ENCODE measurements at places on chromosomes 11 and 22.

GRCh38 chr11:110087812-110088534 lies 5.2 kb upstream of the ZC3H12C start:
- no peak for DNase-seq

- DNase-seq = no peak
These were observed 30.1 kb upstream of the OAF start for GRCh38 chr11:120180551-120181232.

DNA sequence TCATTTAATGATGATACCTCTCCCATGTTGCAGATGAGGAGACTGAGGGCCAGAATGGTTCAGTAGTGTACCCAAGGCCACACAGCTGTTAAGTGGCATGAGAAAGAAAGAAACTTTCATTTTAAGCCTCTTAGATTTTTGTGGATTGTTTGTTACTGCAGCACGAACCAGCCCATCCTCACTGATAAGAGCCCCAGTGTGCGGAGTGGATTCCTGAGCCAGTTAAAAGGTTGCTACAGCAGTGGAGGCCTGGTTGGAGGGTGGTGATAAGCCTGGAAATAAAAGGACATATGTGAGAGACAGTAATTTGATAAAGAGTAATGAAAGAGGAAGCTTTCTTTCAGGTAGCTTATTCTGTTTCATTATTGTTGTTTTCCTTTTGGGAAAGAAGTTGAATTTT lies 89.0 kb downstream of the ATXN10 start:
- DNase-seq = no peak

DNA sequence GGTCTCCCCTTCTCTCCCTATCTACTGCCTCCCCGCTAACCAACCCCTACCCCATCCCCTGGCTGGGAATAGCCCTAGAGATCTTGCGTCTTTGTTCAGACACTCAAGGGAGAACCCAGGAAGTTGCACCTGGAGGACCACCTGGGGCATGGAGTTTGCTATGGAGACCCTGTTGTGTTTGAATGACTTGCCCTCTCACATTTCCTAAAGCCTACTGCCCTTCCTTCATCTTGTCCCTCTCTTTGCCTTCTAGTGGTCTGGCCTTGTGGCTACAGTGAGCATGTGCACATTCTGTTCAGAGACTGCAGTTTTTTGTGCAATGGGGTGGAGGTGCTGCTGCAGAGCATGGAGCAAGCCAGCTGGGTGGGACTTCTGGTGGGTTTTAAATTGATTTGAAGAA lies 42.5 kb downstream of the ZNRF3 start:
- DNase-seq = no peak

DNA sequence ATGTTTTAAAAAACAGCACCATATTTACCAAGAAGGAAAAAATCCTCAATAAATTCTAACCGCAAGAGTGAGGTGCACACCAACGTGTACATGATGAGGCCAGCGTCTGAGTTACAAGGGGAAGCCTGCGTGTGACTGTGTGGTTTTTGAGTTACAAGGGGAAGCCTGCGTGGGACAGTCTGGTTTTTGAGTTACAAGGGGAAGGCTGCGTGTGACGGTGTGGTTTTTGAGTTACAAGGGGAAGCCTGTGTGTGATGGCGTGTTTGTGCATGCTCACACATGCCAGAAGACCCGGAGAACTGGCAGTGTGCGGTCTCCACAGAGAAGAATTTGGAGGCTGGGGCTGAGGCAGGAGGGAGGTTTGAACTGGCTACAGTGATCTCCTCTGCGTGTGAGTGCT lies 1376.4 kb downstream of the TBC1D22A start:
- DNase-seq = no peak

DNA sequence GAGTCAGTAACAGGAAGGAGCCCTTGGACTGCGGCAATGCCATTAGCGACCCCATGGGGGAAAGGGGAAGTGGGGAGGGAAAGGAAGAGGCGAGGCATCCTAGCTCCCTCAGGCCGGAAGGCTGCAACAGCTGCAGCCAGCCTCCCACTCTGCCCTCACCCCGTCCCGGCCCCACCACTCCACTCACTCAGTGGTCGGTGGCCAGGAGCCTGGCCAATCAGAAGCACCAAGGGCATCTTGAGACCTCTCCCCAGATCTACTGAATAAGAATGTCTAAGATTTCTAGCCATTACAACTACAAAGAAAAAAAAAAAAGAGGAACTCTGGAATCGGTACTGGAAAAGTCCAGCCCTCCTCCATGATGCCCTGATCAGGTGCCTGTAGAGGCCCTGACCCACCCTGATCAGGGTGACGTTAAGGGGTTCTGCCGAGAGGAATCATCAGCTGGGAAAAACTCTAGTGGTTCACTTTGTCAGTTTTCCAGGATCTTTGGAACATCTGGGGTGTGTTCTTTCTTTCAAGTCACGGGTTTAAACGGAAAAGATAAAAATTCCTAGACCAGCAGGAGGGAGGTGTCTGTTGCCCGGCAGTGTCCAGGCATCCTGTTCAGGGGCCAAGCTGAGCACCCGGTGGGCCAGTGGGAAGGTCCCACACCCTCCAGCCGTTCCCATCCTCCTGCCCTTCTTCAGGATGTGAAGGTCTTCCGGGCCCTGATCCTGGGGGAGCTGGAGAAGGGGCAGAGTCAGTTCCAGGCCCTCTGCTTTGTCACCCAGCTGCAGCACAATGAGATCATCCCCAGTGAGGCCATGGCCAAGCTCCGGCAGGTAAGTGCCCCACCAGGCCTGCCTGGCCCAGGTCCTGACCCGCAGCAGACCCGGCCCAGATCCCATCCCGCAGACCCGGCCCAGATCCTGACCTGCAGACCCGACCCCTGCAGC lies 14.4 kb downstream of the OAF start:
- DNase-seq = no peak

DNA sequence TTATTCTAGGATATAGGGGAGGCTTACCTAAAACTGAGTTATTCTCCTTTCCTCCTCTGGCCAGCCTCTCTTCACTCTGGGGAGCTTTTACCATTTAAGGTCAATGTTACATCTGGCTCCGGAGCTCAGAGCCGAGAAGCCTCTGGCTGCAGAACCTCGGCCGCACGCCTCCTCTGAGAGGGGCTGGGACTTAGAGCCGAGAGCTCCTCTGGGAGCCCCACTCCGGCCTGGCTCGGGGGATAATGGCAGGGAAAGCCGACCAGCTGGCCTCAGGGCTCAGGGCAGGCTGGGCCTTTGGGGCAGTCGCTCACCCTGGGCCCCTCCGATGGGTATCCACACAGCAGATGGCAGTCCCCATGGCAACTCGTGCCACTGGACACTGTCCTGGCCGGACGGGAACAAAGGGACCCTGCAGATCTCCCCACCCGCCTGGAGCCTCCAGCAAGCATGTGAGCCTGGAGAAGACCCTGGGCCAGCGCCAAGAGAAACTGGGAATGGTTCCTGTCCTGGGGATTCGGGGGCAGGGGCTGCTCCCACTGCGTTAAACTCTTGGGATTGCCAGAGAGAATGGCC lies at the start of gene IRAG1:
IRAG1 (minus strand) TSS at position 247 of the 573 bp plus-strand sequence; CDS start at position 94, 153 bp downstream.
- no peak for DNase-seq

- no peak for DNase-seq
These were observed 93.8 kb upstream of the SESN3 start for GRCh38 chr11:95324826-95325225.

DNA sequence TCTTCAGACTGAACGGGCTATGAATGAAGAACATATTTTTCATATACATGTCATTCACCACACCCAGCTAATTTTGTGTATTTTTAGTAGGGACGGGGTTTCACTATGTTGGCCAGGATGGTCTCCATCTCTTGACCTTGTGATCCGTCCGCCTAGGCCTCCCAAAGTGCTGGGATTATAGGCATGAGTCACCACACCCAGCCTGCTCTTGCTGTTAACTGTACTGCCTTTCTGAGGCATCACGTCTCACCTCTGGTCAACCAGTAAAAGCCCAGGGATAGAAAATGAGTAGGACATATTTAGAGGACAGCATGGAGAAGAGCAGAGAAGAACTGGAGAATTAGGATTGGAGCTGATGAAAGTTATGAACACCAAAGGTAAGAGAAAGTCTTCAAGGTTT lies 55.6 kb downstream of the APOL3 start:
- DNase-seq = no peak

GRCh38 chr11:130022799-130023198 lies 20.2 kb upstream of the PRDM10 start:
- no peak for DNase-seq

DNA sequence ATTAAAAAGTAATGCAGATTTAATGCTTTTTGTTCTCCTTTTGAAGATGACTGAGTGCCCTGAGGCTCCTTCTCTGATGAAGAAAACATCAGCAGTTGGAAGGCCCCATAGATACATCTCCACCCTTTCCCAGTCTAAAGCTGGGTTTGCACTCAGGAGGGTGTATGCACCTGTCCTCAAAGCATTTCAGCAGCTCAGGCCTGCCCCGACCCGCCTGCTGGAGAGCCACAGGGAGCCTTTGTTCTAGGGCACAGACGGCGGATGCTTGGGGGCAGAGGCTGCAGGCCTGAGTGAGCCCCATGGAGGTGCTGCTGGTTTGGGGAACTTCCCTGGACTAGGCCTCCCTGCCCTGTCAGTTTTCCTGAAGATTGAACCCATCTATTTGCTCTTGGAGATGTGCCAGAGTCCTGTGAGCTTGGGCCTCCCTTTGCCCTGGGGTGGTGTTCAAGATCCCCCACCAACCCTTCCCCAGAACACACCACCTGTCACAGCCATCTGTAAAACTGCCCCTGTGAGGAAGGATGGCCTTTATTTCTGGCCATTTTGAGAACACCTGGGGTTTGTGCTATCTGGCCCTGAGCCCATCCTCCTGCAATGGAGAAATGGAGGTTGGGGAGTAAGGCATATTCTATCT lies 160.0 kb downstream of the NAV2 start:
- DNase-seq = no peak

DNA sequence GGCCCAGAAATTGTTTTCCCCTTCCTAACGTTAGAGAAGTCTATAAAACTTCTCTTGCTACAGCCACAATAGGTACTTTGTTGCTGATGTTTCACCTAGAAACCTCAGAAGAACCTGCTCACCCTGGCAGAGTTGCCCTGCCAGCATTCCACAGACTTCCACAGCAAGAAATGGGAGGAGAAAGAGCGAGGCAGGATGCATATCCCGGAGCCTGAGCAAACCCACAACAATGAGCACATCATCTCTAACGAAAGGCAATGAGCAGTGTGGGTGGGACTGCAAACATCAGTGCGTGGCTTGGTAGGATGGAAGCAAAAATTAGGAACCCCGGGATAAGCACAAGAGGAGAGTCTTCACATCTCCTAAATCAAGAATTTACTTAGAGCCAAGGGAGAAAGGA lies 892.3 kb downstream of the OPCML start:
- no peak for DNase-seq

DNA sequence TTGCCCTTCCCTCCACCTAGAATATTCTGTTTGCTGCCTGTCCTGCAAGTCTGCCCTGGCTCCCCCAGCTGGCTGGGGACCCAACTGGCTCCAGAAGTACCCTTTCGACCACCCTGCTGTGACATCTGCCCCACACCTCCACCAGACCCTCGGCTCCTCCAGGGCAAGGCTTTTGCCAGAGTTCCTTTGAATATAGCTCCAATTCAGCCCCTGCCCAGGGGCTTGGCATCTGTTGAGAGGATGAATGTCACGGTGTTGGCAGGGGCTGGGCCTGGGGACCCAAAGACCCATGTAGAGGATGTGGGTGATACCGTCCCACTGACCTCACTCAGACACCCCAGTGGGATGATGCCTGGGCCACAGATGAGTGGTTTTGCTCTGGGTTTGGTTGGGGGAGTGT lies 4.0 kb downstream of the NLRP6 start:
- no peak for DNase-seq

DNA sequence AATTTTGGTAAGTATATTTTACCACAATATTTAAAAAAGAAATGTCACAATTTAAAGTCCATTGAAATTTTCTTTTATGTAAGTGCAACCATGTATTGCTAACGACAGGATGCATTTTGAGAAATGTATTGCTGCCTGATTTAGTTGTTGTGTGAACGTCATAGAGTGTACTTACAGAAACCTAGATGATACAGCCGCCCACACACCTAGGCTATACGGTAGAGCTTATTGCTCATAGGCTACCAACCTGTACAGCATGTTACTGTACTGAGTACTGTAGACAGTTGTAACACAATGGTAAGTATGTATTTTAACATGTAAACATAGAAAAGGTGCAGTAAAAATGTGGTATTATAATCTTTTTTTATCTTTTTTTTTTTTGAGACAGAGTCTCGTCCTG lies 48.1 kb downstream of the CBL start:
- DNase-seq = peak; percentile 29

DNA sequence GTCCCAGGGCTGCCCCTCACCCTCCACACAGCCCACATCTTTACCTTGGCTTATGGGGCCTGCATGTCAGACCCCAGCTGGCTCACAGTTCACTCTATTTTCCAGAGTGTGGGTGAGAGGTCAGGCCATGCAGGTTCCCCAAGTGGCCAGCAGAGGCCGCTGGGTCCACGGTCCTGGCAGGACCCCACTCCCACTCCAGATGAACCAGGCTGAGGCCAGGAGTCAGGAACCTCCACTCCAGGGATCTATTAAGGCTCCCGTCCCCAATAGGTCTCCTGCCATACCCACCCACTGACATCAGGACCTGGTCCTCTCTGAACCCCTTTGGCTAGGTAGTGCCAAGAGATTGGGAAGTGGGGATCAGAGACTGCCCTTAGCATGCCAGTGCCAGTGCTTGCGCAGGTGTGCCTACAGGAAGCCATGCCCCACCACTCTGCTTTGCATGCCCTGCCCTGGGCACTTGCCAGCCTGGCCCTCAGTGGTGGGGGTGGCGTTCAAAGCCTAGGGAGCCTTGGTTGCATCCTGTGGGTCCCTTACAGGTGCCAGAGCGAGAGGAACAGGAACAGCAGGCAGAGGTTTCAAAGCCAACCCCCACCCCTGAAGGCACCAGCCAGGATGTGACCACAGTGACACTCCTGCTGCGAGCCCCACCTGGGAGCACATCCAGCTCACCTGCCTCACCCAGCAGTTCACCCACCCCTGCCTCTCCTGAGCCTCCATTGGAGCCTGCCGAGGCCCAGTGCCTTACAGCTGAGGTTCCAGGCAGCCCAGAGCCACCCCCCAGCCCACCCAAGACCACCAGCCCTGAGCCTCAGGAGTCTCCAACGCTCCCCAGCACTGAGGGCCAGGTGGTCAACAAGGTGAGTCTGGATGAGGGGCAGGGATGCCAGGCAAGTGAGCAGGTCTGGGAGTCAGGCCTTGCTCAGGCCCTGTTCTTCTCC lies 8.3 kb downstream of the SMTN start:
- no peak for DNase-seq

- DNase-seq = no peak
These were observed 295.5 kb downstream of the ETS1 start for GRCh38 chr11:128291835-128292234.

GRCh38 chr22:50469377-50470305 lies 5.2 kb downstream of the SBF1 start:
- DNase-seq = peak; percentile 94

- no peak for DNase-seq
These were observed 2.9 kb downstream of the DAGLA start for GRCh38 chr11:61682906-61683675.

GRCh38 chr22:32702421-32702820 lies 99.1 kb upstream of the TIMP3 start:
- no peak for DNase-seq

- no peak for DNase-seq
These were observed 144.5 kb downstream of the CCDC34 start for GRCh38 chr11:27218421-27219038.

Measured in stimulated activated CD8-positive, alpha-beta memory T cell treated with anti-CD3 and anti-CD28 coated beads, Interleukin-15, amount 100 ng/mL, for 48 hours (primary cell).